Ecto neural progenitor cell (in vitro differentiated cells): ENCODE measurements at places on chromosomes 11 and 22.

GRCh38 chr11:57403802-57404147 is 13.3 kb upstream of the PRG2 start:
- DNase-seq: no peak

GRCh38 chr11:88164806-88165585 is 10.2 kb downstream of the RAB38 start:
- DNase-seq: no peak

DNA sequence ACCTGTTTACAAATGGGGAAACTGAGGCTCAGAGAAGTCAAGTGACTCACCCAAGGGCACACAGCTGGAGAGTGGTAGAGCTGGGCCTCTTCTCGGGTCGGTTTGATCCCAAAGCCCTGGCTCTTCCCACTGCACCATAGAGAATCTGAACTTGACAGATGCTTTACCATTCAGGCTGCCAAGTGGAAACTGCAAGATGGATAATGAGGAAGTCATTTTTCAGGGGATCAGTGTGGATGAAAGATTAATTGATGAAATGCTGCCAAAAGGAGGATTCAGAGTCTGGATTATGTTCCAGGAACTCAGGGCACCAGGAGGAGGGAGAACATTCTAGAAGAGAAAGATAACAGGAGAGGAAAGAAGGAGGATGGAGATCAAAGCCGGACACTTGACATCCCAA is 185.9 kb upstream of the ZBED5 start:
- no peak for DNase-seq

DNA sequence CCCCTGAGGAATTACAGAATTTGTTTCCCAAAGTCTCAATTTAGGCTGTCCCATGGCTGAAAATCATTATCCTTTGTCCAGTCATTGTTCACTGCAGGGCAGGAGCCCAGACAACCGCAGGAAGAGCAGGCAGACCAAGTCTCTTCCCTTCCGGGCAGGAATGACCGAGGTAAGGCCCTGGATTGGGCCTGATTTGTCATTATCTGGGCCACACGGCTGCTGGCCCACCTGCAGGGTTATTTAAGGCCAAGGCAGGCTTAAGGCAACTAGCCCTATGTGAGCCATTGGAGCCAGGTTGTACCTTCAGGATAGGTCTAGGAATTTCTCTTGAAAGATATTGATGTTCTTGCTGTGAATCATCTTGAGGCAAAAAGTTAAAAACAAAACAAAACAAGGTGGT is 9.7 kb upstream of the IL10RA start:
- DNase-seq: no peak

DNA sequence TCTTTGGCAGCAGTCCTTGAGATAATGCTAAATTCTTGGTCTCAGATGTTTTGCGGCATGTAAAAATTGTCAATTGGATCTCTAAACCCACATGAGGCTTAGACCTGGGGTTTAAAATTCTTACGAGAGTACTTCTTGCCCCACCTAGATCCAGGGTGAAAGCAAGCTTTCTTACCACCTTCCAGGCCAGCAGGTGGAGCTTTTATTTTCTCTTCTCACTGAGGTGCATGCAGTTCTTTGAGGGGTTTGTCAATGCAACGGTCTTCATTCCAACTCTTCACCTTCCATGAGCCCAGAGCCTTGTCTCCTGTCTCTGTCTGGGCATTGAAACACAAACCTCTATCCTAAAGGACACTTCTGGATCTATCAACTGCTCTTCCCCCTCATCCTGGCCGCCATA is 154.1 kb downstream of the MYO18B start:
- DNase-seq: no peak

GRCh38 chr11:78372114-78372768 is 45.4 kb downstream of the GAB2 start:
- no peak for DNase-seq

DNA sequence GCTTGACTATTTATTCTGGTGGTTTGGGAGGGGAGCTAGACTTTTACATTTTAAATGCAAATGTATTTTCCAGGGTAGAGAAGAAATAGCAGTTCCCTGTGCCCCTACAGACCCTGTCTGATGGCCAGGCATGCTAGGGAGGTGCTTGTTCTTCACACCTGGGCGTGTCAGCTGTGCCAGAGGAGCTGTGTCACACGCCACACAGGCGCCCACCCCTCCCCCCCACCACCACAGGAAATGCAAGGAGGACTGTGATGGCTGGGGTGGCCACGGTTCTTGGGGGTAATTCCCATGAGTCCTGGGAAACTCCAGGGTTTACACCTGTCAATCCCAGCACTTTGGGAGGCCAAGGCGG is 82.2 kb downstream of the FLI1 start:
- DNase-seq: no peak

- no peak for DNase-seq
Observed at GRCh38 chr11:665062-665703, 28.1 kb downstream of the DRD4 start.

DNA sequence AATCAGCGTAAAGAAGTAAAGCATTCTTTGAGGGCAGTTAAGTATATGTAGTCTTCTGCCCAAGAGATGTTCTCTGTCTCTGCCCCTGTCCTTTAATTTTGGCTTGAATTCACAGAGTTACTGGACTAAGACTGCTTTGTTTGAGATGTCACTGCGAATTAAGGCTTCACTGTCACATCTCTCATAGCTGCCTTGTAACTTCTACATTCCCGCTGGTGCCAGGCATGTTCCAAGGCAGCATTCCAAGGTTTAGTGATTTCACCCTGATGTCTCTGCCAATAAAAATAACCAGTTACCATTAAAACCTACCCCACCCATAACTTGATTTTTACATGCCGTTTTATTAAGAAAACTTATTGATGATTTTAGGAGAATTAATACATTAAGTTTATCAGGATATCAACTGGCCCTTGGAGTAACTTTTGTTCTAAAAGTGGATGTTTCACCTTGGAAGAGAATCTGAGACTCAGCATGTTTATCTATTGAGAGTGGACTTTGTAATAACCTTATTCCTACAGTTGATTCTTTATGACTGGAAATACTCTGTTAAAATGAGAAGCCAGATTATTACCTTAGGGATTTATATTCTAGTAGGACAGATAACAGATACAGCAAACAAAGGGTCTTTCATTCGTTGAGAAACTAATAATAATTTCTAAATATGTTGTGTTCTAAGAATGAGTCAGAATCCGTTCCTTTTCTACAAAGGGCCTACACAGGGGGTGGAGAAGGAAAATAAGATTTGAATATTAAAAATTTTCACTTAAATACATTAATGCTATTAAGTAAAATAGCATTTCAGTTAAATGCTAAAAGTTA is 110.2 kb downstream of the UVRAG start:
- no peak for DNase-seq

- no peak for DNase-seq
Observed at GRCh38 chr22:33350491-33350890, 292.3 kb upstream of the SYN3 start.

- DNase-seq: no peak
Observed at GRCh38 chr11:112977755-112978154, 16.5 kb downstream of the NCAM1 start.

DNA sequence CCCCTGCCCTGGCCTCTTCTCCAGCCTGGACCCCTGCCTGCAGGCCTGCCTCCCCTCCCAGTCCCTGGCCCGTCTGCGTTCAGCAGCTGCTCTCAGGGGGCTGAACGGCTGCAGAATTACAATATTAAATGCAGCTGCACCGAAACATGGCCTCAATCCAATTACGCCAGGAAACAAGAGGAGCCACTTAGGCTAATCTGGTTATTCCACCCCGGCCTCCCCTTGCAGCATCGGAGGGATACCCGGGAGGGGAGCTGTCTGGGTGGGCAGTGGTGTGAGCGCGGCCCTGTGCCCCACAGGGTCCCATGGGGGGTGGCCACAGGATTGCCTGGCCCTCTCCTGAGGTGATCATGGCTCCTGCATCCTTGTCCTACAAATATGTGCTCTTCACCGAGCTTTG is 42.6 kb downstream of the FLRT1 start:
- DNase-seq: no peak

DNA sequence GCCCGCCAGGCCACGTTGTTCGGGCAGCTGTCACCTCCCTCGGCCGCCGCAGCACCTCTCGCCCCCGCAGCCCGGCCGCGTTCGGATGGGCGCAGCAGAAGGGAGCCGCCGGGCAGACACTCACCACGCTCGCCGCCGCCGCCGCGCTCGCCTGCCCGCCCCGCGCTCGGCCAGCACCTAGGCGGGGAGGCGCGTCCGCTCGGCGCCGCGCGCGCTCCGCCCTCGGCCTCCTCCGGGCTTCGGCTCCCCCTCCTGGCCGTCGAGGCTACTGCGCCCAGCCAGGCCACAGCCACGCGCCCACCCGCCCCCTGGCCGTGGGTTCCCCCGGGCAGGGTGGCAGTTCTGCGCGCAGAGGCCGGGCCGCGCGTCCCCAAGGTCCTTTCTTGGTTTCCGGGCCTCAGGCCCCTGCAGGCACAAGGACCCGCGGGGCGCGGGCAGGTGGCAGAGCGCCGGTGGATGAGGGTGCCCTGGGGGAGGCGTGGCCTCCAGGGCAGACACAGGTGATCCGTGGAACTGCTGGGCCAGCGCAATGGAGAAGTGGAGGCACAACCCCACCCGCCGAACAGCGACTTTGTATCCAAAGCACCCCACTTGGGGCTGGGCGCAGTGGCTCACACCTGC is at the start of gene SLC25A22:
SLC25A22 (minus strand) TSS at position 189 of the 621 bp plus-strand sequence. CDS start 3,275 bp downstream, outside the sequence.
- DNase-seq: peak; percentile 91

GRCh38 chr22:41668971-41669911 is 19.4 kb downstream of the SNU13 start:
- DNase-seq: no peak

DNA sequence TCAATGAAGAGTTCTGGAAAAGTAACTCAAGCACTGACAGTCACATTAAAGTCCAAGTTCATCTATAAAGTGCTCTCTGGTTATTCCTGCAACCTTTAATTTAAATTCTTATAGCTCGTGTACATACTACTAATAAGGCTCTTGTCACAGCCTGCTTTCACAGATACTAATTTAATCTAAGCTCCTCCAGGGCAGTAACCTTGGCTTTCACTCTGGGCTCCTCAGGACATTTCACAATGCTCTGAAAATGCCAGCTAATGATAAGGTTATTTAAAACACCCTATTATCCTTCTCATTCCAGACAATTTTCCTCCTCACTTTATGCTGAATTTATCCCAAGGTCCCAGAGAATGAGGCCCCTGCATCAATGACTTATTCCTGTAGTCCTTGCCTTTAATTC is 242.7 kb upstream of the CCDC90B start:
- DNase-seq: no peak

DNA sequence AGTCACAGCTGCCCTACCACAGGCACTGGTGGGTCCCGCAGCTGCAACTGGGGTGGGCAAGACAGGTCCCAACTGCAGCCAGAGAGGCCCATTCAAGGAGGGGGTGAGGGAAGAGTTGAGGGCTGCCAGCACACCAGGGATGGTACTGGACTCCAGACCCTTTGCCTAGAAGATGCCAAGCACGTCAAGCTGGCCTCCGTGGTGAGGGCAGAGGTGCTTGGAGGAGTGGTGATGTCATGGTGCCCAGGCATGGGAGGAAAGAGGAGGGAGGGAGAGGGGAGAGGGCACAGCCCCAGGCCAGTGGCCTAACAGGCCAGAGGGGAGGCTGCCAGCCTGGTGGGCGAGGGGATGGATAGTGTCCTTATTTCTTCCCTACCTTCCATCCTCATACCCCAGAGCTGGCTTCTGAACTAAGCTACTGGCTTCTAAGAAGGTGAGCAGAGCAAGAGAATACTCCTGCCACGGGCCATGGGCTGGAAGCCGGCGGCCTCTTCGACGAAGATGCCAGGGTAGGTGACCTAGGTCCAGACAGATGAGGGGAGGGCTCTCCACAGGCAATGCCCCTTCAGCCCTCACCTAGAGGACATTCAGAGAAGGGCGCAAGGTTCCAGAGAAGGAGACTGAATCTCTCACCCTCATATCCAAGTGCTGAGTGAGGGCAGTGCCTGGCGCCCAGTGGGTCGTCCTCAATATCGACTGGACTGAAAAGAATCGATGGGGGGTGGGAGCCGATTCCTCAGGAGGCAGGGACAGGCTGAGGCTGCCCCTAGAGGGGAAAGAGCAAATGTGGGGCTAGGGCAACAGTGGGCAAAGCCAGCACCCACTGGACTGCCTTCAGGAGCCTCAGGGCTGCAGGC is 1.8 kb downstream of the SYT7 start:
- no peak for DNase-seq

DNA sequence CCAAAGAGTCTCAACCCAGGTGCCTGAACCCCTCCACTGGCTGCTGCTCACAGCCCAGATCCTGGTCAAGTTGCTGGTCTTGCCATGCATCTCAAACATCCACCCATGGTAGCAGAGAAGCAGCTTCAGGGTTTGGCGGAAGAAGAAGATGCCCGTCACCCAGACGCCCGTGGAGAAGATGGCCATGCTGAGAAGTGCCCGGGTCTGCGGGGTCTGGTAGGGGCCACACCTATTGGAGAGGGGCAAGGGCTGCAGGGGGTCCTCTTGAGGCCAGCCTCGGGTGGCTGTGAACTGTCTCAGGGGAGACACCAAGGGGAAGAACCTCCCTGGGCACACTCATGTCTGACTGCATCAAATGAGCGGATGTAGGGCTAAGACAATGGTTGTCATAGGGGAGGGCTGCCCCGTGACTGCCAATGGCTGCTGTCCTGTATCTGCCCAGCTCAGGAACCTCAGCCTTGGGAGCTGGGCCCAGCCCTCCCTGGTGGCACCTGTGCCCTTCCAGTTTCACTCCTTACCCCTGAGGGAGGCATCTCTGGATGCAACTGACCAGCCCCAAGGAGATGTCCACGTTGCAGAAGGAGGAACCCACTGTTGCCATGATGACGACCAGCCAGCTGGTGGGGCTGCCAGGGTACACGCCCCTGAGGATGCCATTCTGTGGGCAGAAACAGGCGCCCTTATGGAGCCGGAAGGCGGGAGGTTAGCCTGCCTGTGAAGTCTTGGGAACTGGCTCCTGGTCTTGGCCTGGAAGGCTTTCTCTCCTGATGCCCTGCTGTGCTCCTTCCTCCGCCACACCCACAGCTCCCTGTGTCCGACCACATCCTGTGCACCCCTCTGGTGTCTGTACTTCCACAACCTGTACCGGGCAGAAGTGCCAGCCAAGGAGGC is 1.2 kb downstream of the CPT1B start:
- DNase-seq: no peak

DNA sequence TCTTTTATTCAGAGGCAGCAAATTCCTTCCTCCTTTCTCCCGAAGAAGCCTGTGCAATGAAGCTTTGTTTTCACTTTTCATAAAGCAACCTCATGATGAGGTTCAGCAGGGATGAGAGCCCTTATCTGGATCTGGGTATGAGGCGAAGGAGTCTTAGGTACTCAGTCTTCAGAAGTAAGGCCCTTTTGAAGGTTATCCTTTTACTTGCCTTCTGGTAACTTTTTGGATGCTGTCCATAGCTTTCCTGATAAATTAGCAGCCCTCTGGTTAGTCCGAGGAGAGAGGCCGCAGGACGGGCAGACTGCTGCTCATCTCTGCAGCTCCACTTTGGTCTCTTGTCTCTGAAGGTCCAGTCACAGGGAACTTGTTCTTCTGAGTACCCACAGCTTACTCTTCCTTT is 1.1 kb downstream of the TRIM22 start:
- DNase-seq: no peak

GRCh38 chr11:129386795-129387397 is 11.2 kb downstream of the BARX2 start:
- no peak for DNase-seq
